Thyroid gland (tissue), 4 donors: ENCODE measurements at places on chromosomes 2 and 18. TPM values are rescaled to one million over a fixed set of nuclear protein-coding genes. Genes with fewer than 3 reads are reported as not detected.

- no peak overlapping the region for H3K27ac ChIP-seq
- no peak for DNase-seq
Observed at GRCh38 chr2:88036606-88037005, 19.0 kb downstream of the KRCC1 start.

DNA sequence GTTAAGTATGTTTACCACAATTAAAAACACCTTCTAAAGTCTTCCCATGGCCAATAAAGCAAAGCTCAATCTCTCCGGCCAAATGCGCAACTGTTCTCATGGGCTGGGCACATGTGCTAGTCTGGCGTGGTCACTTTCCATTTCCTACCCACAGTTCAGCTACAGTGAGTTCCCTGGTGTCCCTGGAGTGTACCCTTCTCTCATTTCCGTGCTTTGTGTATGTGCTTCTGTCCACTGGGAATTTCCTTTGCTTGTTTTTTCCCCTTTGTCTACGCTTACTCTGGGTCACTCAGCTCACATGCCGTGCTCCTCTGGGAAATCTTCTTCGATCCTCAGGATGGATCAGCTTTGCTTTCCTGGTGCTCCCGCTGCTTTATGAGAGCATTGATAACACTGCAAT is 69.6 kb upstream of the GYPC start:
- no peaks in the 10 kb centered on the region for H3K36me3 ChIP-seq
- H3K27ac ChIP-seq, result peak overlapping the region; percentile 33
- H3K27me3 ChIP-seq, result no peaks in the 10 kb centered on the region
- H3K4me1 ChIP-seq, result no peaks in the 10 kb centered on the region
- H3K4me3 ChIP-seq, result no peak overlapping the region

- H3K4me1 ChIP-seq, result peaks cover 23% of the 10 kb centered on the region
- DNase-seq, result no peak
- H3K4me3 ChIP-seq, result no peak overlapping the region
- H3K27ac ChIP-seq, result no peak overlapping the region
- H3K36me3 ChIP-seq, result no peaks in the 10 kb centered on the region
Observed at GRCh38 chr2:106165029-106165428, 29.1 kb downstream of the UXS1 start.

DNA sequence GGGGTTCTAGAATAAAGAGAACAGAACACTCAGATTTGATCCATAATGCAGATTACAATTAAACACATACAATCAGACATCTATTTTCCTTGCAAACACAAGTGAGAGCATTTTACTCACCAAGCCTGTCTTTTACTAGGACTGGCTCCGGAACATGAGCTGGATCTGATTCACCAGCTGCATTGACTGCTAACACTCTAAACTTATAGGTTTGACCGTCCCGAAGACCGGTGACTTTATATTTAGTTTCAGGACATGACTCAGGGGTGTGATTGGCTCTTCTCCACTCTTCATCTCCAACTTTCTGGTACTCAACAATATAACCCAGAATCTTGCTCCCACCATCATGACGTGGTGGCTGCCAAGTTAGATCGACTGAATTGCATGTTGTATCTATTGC is 112.4 kb downstream of the PLEKHA3 start:
- no peak for DNase-seq
- H3K27me3 ChIP-seq, result no peaks in the 10 kb centered on the region
- H3K36me3 ChIP-seq, result no peaks in the 10 kb centered on the region
- H3K4me3 ChIP-seq, result no peak overlapping the region
- H3K4me1 ChIP-seq, result no peaks in the 10 kb centered on the region
- no peak overlapping the region for H3K27ac ChIP-seq

- H3K4me1 ChIP-seq, result no peaks in the 10 kb centered on the region
- no peak overlapping the region for H3K4me3 ChIP-seq
- H3K36me3 ChIP-seq, result no peaks in the 10 kb centered on the region
- H3K27ac ChIP-seq, result no peak overlapping the region
- H3K27me3 ChIP-seq, result peaks cover 9% of the 10 kb centered on the region
- DNase-seq, result no peak
Observed at GRCh38 chr2:231039821-231040364, 2.6 kb downstream of the C2orf72 start.

DNA sequence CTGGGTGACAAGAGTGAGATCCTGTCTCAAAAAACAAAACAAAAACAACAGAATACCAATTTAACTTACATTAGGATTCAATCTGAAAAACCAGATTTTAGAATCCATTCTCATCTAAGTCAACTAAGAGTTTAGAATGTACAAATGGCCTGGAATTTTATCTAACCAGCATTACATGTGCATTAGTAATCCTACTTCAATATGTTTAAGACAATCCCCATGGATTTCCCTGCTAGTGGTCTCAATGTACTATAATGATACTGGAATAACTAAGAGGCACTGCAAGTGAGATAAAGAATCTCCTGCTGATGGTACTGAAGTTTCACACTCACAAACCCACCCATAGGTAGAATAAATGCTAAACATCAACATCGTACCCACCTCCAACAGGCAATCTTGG is 53.9 kb upstream of the DNER start:
- no peak overlapping the region for H3K27ac ChIP-seq
- no peaks in the 10 kb centered on the region for H3K4me1 ChIP-seq
- peaks cover 71% of the 10 kb centered on the region for H3K36me3 ChIP-seq
- no peak for DNase-seq

GRCh38 chr2:157500334-157500733 is 56.4 kb upstream of the CYTIP start:
- H3K36me3 ChIP-seq, result no peaks in the 10 kb centered on the region
- H3K4me1 ChIP-seq, result no peaks in the 10 kb centered on the region
- no peak for DNase-seq
- H3K27me3 ChIP-seq, result no peaks in the 10 kb centered on the region

GRCh38 chr18:23415515-23415914 is 37.6 kb upstream of the RIOK3 start:
- no peak overlapping the region for H3K27ac ChIP-seq
- DNase-seq, result no peak
- H3K4me1 ChIP-seq, result no peaks in the 10 kb centered on the region
- no peak overlapping the region for H3K4me3 ChIP-seq
- no peaks in the 10 kb centered on the region for H3K36me3 ChIP-seq
- H3K27me3 ChIP-seq, result no peaks in the 10 kb centered on the region

GRCh38 chr18:23487738-23488570 is 15.4 kb upstream of the RMC1 start:
- DNase-seq, result peak; percentile 75
- H3K36me3 ChIP-seq, result no peaks in the 10 kb centered on the region
- no peak overlapping the region for H3K4me3 ChIP-seq
- no peaks in the 10 kb centered on the region for H3K27me3 ChIP-seq
- H3K4me1 ChIP-seq, result no peaks in the 10 kb centered on the region

DNA sequence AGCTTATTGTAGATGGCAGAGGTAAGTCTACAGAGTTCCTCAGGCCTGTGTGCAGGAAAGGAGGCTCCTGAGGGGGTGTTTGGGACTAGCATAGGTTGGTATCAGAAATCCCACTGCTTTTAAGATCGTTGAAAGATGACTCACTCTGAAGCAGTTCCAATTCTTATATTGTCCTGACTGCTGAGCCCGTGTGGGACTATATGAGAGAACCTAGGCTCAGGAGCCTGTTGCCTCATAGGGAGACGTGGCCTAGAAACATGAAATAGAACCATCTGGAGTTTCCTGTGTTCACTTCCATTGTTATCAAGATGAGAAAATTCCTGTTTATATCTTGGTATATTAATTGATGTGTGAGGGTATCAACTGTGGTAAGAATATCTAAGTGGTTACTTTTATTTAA is 5.7 kb downstream of the CCT7 start:
- peaks cover 10% of the 10 kb centered on the region for H3K4me1 ChIP-seq
- no peak overlapping the region for H3K27ac ChIP-seq
- H3K4me3 ChIP-seq, result no peak overlapping the region
- DNase-seq, result no peak
- H3K36me3 ChIP-seq, result peaks cover 36% of the 10 kb centered on the region

GRCh38 chr18:39596891-39597290 is 2031.3 kb upstream of the CELF4 start:
- no peak for DNase-seq
- no peaks in the 10 kb centered on the region for H3K27me3 ChIP-seq
- H3K36me3 ChIP-seq, result no peaks in the 10 kb centered on the region
- no peaks in the 10 kb centered on the region for H3K4me1 ChIP-seq
- no peak overlapping the region for H3K27ac ChIP-seq

DNA sequence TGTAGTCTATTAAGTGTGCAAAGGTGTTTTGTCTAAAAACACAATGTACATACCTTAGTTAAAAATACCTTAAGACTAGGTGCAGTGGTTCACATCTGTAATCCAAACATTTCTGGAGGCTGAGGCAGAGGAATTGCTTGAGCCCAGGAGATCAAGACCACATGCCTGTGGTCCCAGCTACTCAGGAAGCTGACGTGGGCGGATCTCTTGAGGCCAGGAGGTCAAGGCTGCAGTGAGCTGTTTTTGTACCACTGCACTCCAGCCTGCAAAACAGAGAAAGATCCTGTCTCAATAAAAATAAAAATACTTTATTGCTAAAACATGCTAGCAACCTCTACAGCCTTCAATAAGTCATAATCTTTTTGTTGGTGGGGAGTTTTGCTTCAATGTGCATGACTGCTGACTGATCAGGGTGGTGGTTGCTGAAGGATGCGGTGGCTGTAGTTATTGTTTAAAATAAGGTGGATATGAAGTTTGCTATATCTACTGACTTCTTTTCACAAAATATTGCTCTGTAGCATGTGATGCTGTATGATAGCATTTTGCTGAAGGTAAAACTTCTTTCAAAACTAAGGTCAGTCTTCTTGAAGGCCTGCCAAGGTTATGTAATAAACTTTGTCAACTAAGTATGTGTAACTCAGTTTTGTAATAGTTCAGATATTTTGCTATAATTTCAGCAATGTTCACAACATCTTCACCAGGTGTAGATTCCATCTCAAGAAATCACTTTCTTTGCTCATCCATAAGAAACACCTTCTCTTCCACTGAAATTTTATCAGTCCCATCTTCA is 1238.0 kb upstream of the NRXN1 start:
- DNase-seq, result no peak
- H3K27ac ChIP-seq, result no peak overlapping the region
- H3K4me3 ChIP-seq, result no peak overlapping the region
- no peaks in the 10 kb centered on the region for H3K36me3 ChIP-seq
- no peaks in the 10 kb centered on the region for H3K4me1 ChIP-seq

DNA sequence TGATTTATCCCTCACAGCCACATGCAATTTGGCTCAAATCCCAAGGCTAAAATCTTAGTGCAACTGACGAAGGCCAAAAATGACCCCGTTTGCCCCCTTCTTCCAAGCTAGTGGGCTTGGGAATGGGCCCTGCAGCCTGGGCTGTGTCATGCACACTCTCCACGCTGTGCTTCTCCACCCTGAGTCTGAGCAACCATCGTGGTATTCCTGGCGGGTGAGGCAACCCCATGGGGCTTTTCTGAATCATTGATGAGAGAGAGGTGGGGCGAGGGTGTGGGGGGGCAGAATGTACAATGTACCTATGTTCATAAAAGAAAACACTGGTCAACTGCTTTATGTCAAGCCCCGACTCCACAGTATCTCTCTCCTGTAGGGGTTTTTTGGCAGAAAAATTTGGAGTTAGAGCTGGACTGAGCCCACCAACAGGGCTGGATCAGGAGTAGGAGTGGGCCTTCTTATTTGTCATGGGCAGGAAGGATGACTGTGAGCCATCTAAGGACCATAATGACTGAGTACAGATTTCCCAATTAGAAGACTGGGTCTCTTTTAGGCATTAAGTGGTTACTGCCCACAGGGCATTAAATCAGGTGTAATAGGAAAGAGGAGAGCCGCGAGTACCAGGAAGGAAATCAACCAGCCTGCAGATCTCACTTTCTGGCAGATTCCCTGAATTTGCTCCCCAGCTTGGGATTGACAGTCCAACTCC is 8.9 kb downstream of the SULT1C2 start:
- no peak overlapping the region for H3K27ac ChIP-seq
- H3K4me1 ChIP-seq, result no peaks in the 10 kb centered on the region
- no peak overlapping the region for H3K4me3 ChIP-seq
- no peak for DNase-seq

GRCh38 chr2:1694371-1695271 is 49.7 kb downstream of the PXDN start:
- H3K4me3 ChIP-seq, result no peak overlapping the region
- no peak for DNase-seq
- no peaks in the 10 kb centered on the region for H3K36me3 ChIP-seq

DNA sequence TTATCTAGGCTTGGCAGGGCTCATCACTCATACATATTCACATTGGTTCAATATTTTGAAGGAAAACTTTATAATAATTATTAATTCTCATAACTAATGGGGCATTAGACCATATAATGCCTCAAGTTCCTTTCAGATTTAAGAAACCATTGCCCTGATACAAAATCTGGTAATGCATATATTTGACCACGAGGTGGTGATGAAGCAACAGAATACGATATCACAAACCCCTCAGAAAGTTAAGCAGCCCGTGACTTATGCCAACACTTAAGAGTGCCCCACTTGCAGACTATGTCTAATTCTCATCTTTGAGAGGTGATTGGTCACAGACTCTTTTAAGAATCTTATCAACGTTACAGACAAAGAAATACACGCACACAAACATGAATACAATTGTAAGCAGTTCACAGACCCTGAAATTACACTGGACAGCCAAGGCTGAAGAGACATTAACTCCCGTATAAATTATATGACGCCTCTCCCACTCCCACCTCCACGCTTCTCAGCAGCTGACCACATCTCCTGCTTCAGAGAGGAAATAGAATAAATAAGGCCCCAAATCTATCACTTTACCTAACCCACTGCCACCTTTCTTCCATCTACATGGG is 20.7 kb upstream of the DNAH6 start:
- H3K27ac ChIP-seq, result no peak overlapping the region
- no peak overlapping the region for H3K4me3 ChIP-seq
- H3K36me3 ChIP-seq, result no peaks in the 10 kb centered on the region
- H3K27me3 ChIP-seq, result no peaks in the 10 kb centered on the region
- peak; percentile 44 for DNase-seq
- no peaks in the 10 kb centered on the region for H3K4me1 ChIP-seq

DNA sequence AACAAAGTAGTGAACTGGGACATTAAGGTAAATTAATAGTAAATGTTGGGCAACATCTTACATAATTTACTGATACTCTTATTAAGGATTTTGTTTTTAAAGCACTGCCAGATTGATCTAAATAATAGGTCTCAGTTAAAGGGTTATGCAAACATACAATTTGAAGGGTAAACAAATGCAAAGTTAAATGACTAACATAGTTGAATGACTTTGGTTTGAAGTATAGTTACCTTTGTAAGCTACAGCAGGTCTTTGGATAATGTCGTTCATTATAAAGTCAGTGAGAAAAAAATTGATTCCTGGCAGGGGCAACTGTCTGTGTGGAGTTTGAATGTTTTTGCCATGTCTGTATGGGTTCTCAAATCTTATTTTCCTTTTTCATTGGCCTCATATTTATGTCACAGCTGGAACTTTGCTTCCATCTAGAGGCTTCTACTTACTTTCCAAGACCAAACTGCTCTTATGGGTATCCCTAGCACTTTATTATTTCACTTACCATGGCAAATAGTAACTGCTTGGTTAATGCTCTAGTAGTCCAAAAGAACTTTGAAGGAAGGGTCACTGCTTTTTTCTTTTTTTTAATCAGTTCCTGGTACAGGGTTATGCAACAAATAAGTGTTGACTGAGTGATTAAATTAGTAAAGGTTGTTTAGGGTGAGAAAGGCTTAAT is 107.8 kb downstream of the NBEAL1 start:
- peaks cover 15% of the 10 kb centered on the region for H3K36me3 ChIP-seq
- no peaks in the 10 kb centered on the region for H3K4me1 ChIP-seq
- no peak overlapping the region for H3K27ac ChIP-seq
- DNase-seq, result no peak
- H3K4me3 ChIP-seq, result no peak overlapping the region

- no peak overlapping the region for H3K4me3 ChIP-seq
Observed at GRCh38 chr2:120415060-120415459, 69.1 kb downstream of the INHBB start.

CCDC121 gene
- 7.2 TPM for total RNA-seq

DIS3L2 gene
- total RNA-seq, result 68.7 TPM

DCC gene
- total RNA-seq, result not detected

GTF2A1L gene
- not detected for total RNA-seq

GPR17 gene
- not detected for total RNA-seq

MAP3K20 gene
- 34.5 TPM for total RNA-seq

POTEJ gene
- 0.27 TPM for total RNA-seq
